ENCODE measurements at places on chromosomes 11 and 22. TPM values are rescaled to one million over a fixed set of nuclear protein-coding genes. Genes with fewer than 3 reads are reported as not detected.

Gene CHRM4
- total RNA-seq: not detected

Gene MYEOV
- total RNA-seq: 0.33 TPM

Gene NELL1
- total RNA-seq: not detected

Gene SELENOM
- total RNA-seq: 65.0 TPM

Gene GUCY1A2
- 1.3 TPM for total RNA-seq

Gene TMPRSS4
- not detected for total RNA-seq

Gene MRGPRE
- not detected for total RNA-seq

Gene TRIM29
- total RNA-seq: not detected

Gene KIF18A
- total RNA-seq: 8.5 TPM

Gene SNX32
- 1.6 TPM for total RNA-seq

Gene SLC35C1
- total RNA-seq: 13.0 TPM

Gene SHISA8
- not detected for total RNA-seq

Gene NPTXR
- 0.38 TPM for total RNA-seq

Gene ACTN3
- total RNA-seq: 0.19 TPM

Gene FAM227A
- 2.3 TPM for total RNA-seq

Gene USH1C
- total RNA-seq: not detected

Gene APOA4
- not detected for total RNA-seq

Gene MRPL21
- total RNA-seq: 82.0 TPM

Gene TAGLN
- 49.6 TPM for total RNA-seq

Gene OR52I1
- total RNA-seq: not detected

Gene RFPL3
- total RNA-seq: not detected

Gene PCNX3
- total RNA-seq: 48.7 TPM

Gene FAM181B
- under 0.01 TPM for total RNA-seq

Gene SAA2
- not detected for total RNA-seq

Measured in vein endothelial cell (primary cell).